ELF-1 (cell line): ENCODE measurements at places on chromosomes 6 and 20.

DNA sequence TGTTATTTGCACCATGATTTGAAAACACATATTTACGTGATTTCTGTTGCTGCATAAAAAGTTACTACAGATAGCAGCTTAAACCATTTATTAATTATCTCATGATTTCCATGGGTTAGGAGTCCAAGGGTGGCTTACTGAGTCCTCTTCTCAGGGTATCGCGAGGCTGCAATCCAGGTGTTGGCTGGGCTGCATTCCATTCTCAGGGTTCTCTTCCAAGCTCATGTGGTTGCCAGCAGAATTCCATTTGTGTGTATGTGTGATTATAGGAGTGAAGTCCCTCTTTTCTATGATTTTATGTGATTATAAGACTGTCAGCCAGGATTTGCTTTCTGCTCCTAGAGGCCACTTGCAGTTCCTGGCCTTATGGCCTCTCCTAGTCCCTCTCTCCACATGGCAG, 135.1 kb downstream of the FAM83B start:
- DNase-seq, result peak; percentile 4

DNA sequence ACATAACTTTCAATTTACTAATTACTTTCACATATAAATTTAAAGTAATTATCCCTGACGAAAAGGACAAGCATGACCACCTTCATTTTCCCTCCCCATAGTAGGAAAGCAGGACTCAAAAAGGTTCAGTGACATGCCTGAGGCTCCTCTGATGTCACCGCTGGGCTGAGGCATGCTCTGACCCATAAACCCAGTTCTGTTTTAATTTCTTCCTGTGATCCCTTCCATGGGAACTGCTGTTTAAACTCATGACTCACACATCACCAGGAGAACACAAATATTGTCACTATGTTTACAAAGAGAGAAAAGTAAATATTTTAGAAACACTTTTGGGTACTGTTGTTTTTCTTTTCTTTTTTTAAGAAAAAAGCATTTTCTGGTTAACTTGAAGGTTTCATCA, 38.0 kb upstream of the NR2E1 start:
- no peak for DNase-seq

- no peak for DNase-seq
These were observed 553 bp downstream of the ZSCAN16 start for GRCh38 chr6:28124971-28125353.

DNA sequence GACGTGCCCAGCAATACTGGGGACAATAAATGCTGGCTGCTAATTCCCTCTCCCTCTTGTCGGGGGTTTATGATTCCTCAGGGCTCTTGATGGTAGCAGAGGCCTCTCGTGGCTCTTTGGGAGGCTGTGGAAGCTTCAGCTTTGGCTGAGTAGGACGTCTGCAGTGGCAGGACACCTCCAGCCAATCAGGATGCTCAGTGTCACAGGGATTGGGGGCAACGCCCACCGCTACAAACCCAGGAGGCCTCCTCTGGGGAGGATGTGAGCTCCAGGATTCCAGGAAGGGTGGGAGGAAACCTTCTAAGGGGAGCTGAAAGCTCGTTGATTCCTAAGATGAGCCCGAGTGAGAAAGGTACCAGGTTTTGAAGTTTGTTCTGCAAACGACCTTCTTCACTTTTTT, 19.4 kb downstream of the RSPO4 start:
- peak; percentile 26 for DNase-seq

- no peak for DNase-seq
These were observed 164.9 kb upstream of the RREB1 start for GRCh38 chr6:6942831-6943230.

DNA sequence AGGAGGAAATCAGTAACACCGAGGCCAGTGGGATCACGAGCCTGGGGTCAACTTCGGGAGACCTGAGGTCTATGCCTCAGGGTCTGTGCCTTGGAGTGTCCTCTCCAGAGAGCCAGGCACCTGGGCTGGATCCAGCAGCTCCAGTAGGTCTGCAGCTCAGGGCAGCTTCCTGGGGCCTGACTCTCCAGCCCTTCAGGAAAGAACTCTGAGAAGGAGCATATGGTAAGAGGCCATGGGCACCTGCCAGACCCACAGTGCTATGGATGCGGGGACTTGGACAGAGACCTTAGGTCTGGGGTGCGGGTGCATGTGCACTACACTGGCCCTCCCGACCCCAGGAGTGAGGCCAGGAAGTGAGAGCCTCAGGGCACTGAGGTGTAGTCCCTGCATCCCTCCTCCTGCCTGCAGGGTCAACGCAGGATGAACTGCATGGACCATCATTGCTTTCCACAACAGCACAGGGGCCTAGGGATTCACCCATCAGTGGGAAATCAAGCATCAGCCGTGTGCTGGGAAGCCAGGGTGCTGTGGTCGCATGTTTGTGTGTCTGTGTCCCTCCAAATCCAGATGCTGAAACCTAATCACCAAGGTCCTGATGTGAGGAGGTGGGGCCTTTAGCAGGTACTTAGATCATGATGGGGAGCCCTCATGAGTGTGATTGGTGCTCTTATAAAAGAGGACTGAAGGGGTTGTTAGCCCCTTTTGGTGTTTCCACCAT, 210.9 kb upstream of the CST7 start:
- no peak for DNase-seq

GRCh38 chr6:87860902-87861301, 158.9 kb upstream of the AKIRIN2 start:
- DNase-seq, result no peak

- no peak for DNase-seq
These were observed 28.0 kb downstream of the HLA-DPB1 start for GRCh38 chr6:33103776-33104175.
